T-cell (primary cell): ENCODE measurements at places on chromosomes 7 and 10.
A peak's percentile ranks its signal among the peaks of the same experiment; 100 is the strongest.

DNA sequence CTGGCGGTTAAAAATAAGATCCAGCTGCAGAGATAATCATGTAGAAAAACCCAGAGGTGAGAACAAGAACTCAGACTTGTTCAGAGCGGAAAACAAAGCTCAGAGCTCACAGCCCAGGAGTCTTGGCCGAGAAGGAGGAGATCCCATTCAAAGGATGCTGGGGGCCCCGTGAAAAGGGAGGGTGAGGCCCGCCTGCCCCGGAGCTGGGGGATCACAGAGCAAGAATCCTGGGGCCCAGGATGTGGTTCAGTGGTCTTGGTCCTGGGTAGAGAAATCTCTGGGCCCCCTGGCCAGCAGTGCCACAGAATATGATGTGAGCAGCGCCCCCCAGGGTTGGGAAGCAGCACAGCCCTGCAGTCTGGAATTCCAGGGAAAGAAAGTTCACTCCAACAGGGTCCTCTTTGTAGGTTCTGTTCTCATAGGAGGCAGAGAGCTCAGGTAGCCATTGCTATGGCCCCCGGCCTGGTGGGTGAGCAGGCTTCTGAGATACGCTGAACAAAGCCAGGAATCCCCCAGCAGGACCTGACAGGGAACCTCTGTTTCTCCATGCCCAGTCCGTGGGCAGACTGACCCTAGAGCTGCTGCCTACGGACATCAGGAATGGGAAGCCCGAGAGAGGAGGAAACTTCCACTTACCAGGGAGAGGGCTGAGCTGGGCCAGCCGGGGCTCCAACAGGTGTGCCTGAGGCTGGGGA, 77.7 kb upstream of the GNA12 start:
- DNase-seq = no peak

- DNase-seq = no peak
Observed at GRCh38 chr10:128064970-128065580, 61.1 kb downstream of the MKI67 start.

- DNase-seq = no peak
Observed at GRCh38 chr7:141317033-141317585, 234.1 kb upstream of the AGK start.

GRCh38 chr10:49136525-49136924, 2.7 kb upstream of the FAM170B start:
- no peak for DNase-seq

GRCh38 chr10:86536294-86536861, 14.8 kb upstream of the WAPL start:
- peak; percentile 57 for DNase-seq

GRCh38 chr10:22363305-22363704, 18.0 kb downstream of the SPAG6 start:
- no peak for DNase-seq

DNA sequence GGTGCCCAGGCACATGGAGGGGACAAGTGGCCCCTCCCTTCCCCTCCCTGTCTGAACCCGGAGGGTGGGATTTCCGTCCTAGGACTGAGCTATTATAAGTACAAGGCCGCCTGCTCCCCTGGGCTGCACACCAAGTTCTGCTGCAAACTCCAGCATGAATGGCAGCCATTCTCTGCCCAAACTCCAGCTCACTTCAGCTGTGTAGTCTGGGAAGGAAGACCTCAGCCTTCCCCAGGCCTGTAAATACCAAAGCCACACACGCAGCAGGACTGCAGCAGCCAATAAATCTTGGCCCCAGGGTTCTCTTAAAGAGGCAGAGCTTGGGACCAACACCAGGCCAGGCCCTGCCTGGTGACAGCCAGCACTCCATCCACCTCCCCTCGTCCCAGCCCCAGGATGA, 291.3 kb upstream of the ZMIZ1 start:
- no peak for DNase-seq

DNA sequence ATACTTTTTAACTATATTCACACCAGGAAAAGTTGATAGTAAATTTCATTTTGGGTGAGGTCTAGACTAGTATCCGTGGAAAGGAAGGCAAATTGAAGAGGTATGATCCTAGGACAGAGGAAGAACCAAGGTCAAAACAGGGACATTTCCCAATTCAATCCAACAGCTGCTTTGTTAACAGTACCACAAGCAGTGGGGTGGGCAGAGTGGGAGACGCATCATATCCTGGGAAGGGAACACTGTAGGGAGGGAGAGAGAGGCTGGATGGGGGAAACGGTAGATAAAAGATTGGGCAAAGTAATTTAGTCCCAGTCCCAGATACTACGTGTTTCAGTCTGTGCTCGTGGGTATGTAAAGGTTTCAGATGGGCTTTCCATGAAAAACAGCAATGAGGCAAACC, 9.2 kb upstream of the FAS start:
- DNase-seq = no peak

DNA sequence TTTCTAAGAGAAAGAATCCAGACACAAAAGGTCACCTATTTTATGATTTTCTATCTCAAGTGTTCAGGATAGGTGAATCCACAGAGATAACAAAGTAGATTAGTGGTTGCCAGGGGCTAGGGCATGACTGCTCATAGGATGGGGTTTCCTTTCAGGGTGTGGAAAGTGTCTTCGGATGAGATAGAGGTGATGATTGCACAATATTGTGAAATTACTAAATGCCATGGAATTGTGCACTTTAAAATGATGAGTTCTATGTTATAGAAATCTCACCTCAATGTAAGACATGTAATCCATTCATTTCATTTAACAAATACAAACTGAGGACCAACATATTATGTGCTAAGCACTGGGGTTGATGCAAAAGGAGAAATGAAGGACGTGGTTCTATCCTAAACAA, 76.4 kb upstream of the GALNT17 start:
- DNase-seq = no peak

- no peak for DNase-seq
Observed at GRCh38 chr7:42105554-42106358, 131.3 kb downstream of the GLI3 start.

DNA sequence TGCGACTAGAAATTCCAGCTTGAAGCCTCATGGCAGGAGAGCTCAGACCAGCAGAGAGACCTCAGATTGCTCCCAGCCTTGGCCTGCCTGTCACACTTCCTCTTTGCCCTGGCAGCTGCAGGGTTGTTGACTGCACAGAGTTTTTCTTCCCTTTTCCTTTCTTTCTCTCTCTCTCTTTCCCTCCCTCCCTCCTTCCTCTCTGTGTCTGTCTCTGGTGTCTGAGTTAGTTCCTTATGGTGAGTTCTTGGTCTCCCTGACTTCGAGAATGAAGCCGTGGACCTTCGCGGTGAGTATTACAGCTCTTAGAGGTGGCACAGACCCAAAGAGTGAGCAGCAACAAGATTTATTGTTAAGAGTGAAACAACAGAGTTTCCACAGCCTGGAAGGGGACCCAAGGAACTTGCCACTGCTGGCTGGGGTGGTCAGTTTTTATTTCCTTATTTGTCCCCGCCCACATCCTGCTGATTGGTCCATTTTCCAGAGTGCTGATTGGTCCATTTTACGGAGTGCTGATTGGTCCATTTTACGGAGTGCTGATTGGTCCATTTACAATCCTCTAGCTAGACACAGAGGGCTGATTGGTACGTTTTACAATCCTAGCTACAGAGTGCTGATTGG, 266.3 kb downstream of the RPS24 start:
- no peak for DNase-seq

DNA sequence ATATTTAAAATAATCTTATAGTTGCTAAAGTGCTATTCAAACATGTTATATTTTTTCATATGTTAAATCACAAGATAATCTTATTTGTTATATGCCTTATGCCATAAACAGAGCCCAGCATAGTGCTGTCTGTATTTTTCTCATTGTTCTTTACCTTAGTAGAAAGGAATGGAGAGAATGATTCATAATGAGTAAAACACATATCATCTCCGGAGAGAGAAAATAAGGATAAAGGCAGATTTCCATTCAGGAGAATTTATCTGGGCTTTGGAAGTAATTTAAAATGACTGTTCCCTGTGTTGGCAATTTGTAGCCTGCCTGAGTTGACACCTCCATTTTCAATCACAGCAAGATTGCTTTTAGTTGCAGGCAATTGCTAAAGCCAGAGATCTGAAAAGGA, 30.2 kb downstream of the CHN2 start:
- DNase-seq = no peak

- no peak for DNase-seq
Observed at GRCh38 chr10:26448292-26448691, 10.2 kb downstream of the APBB1IP start.

DNA sequence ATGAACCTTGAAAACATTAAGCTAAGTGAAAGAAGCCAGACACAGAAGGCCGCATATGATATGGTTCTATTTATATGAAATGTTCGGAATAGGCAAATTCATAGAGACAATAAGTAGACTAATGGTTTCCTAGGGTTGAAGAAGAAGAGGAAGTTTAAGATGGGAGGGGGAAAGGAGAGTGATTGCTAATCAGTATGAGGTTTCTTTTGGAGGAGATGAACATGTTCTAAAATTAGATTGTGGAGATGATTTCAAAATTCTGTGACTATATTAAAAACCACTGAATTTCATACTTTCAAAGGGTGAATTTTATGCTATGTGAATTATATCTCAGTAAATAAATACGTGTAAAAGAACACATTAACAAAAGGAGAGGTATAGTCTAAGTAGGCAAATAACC, 176.4 kb upstream of the HPS1 start:
- no peak for DNase-seq

- no peak for DNase-seq
Observed at GRCh38 chr7:138144958-138145357, 68.7 kb downstream of the AKR1D1 start.

- DNase-seq = peak; percentile 32
Observed at GRCh38 chr7:6637544-6638229, 569 bp downstream of the ZNF316 start.

- DNase-seq = no peak
Observed at GRCh38 chr7:139820089-139820488, 9.0 kb upstream of the TBXAS1 start.

DNA sequence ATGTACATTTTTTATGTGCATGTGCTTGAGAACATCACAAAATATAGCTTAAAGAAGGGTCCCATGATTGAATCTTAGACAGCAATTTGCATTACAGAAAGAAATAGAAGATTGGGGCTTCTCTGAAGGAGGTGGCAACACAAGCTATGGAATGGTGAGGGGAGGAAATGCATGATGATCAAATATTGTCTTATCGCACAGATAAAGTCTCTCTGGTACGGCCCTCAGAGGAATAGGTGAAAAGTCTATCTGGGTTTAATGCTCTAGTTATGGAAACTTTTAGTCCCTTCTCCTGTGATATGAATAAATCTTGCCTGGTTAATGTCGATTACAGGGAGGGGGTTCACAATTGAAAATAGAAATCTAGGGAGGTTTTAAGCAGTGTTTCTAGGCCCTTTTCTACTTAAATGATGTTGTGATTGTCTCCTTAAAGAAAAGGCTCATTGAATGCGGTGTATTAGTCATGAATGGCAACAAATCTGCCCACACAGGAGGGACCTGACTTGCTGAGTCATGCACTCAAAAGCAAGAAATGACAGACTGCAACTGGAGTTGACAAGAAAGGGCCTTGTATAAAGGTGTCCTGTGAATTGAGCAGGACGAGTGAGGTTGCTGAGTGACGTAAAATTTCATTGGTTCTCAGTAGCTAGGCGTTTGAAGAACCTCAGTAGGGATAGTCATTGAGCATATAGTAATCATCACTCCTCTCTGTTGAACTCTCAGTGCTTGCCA, 133.4 kb upstream of the CSTF2T start:
- no peak for DNase-seq

DNA sequence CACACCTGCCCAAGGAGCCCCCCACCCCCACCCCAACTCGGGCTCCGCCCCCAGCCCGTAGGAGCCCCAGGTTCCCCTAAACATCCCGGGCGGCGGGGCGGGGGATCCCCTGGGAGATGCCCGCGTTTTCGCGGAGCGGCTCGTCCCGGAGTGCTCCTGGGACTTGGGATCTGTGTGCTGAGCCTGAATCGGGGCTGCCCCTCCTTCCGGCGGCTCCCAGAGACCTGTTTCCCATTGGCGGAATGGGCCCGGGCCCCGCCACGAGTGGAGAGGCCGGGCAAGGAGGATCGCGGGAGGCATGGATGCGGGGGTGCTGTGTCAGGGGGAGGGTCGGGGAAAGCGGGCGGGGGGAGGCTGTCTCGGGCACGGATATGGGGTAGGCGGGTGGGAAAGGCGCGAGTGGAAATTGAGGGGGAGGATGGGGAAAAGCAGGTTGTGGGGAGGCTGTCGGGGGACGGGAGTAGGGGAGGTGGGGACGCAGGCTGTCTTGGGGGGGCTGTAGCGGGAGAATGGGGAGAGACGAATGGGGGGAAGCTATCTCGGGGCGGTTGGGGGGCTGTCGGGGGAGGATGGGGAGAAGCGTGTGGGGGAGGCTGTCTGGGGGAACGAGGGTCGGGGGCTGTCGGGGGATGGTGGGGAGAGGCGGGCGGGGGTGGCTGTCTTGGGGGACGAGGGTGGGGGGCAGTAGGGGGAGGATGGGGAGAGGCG, 572 bp upstream of the BHLHA15 start:
- DNase-seq = no peak

DNA sequence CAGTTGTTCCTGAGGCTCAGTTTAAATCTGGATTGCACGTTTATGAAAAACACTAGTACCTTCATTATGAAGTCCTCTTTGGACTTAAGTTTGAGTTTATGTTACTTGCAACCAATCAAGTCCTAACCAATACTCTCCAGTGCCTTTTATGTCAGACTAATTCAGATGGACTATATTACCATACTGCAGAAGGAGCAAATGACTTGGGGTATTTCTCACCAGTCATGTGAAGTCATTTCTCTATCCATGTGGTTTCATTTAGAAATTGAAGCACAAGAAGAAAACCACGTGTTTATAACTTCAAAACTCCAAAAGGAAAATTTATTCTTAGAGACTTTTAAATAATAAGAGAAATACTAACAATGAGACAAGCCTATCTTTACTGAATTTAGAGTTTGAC, 201.6 kb downstream of the MBL2 start:
- DNase-seq = no peak

GRCh38 chr7:110388457-110388856, 702.5 kb upstream of the LRRN3 start:
- no peak for DNase-seq
